ENCODE measurements at places on chromosomes 3 and 15. TPM values are rescaled to one million over a fixed set of nuclear protein-coding genes. Genes with fewer than 3 reads are reported as not detected.

The NANOGP8 gene
- 0.91 TPM for total RNA-seq

The P2RY1 gene
- total RNA-seq: not detected

The CCR1 gene
- 0.65 TPM for total RNA-seq

The PEX5L gene
- 0.13 TPM for total RNA-seq

The TP63 gene
- total RNA-seq: 1.9 TPM

The EXD1 gene
- not detected for total RNA-seq

The RLBP1 gene
- not detected for total RNA-seq

The CAMKV gene
- not detected for total RNA-seq

The MKRN3 gene
- not detected for total RNA-seq

The SLC22A14 gene
- 0.32 TPM for total RNA-seq

The TRPC1 gene
- total RNA-seq: 40.8 TPM

The AAGAB gene
- total RNA-seq: 44.8 TPM

The ZNF620 gene
- 1.6 TPM for total RNA-seq

The SLC25A20 gene
- total RNA-seq: 25.4 TPM

The WDR48 gene
- total RNA-seq: 55.6 TPM

The SENP8 gene
- 3.4 TPM for total RNA-seq

The ACAN gene
- total RNA-seq: 1,316 TPM

The THBS1 gene
- total RNA-seq: 652 TPM

The CFAP20DC gene
- total RNA-seq: 4.2 TPM

The TGM4 gene
- not detected for total RNA-seq

The GCNT3 gene
- 5.8 TPM for total RNA-seq

The AMT gene
- 0.78 TPM for total RNA-seq

The CCR9 gene
- not detected for total RNA-seq

The UBAP1L gene
- 2.7 TPM for total RNA-seq

The GPR27 gene
- 0.65 TPM for total RNA-seq

The ACOX2 gene
- 3.2 TPM for total RNA-seq

The MAP6D1 gene
- 1.3 TPM for total RNA-seq

The GRK7 gene
- total RNA-seq: not detected

The IQCF5 gene
- not detected for total RNA-seq

The TMCO5A gene
- total RNA-seq: not detected

The FANCD2 gene
- total RNA-seq: 19.5 TPM

The ZNF385D gene
- total RNA-seq: 26.8 TPM

All from articular chondrocyte of knee joint (primary cell).